Stimulated activated CD4-positive, alpha-beta T cell treated with anti-CD3 and anti-CD28 coated beads, Interleukin-1b, Interleukin-23, amount 100 ng/mL, for 1 hour (primary cell): ENCODE measurements at places on chromosomes 3 and 15.

GRCh38 chr15:63156086-63156710 lies 1.1 kb downstream of the RPS27L start:
- no peak for DNase-seq

GRCh38 chr3:174303907-174304560 lies 555.1 kb upstream of the NAALADL2 start:
- DNase-seq: no peak

DNA sequence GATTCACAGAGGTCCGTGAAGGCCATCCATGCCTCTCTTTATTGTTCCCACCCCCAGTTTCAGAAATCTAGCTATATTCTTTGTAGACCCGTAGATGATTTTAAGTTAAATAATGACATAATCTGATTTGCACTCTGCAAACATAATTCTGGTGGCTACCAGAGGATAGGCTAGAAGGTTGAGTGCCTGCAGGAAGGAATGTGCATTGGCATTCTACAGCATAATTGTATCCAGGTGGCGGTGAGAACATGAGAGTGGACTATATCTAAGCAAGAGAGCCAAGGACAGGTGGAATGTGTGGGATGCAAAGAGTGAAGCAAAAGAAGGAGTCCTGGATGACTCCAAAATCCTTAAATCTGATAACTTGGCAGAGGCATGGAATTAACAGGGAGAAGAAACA lies 298.5 kb upstream of the MME start:
- DNase-seq: no peak

DNA sequence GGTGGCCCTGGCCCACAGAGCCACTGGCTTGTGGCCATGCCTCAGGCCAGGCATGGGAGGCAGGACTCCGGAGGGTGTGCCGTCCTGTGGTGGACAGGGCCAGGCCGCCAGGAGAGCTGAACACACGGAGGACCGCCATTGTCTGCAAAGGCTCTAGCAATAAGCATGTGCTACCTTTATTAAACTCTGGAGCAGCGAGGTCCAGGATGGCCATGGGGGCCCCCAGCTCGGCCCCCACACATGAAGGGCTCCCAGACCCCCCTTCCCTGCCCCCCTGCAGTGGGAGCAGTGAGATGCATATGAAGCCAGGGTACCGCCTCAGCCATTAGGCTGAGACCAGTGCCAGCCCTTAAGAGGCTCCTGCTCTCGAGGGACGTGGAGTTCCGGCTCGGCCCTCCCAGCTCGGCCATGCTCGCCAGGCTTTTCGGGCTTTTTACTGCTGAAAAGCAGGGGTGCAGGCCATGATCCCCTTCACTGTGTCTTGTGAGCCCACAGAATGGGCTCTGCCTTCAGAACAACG lies 2.7 kb downstream of the AMIGO3 start:
- DNase-seq: no peak

GRCh38 chr3:35044190-35044589 lies 595.1 kb upstream of the ARPP21 start:
- DNase-seq: no peak

GRCh38 chr15:49270541-49271421 lies 100.7 kb downstream of the GALK2 start:
- no peak for DNase-seq

DNA sequence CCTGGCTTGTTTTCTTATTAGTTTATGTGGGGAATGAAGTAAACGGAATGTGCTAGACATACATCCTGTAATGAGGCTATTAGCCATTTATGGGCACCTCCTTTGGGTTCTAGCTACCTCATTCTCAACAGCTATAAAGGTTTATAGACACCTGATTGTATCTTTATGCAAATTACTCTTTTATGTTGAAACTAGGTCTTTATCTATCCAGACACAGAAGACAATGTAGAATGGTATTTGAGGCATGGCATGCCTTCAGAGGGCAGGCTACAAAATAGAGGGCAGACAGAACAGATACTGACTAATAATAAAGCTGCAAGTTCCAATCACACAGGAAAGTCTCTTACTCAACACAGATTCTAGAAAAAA lies 27.1 kb downstream of the TBC1D2B start:
- no peak for DNase-seq

DNA sequence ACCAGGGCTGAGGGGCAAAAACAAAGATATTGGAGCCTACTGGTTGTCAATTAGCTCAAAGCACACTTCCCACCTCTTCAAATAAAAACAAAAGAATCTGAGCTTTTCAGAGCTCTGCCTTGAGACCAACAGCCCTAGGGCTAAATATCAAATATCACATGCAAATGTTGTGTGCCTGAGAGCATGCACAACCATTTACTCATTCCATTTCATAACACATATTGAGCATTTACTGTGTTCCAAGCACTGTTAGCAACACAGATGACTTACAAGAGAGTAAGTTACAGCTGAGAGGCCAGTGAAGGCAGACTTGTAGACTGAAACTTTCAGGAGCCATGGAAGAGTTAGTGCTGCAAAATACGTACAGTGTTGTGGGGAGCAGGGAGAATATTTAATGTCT lies 222.4 kb downstream of the CPNE4 start:
- no peak for DNase-seq
